Tracheal epithelial cell (primary cell): ENCODE measurements at places on chromosomes 2 and 18. TPM values are rescaled to one million over a fixed set of nuclear protein-coding genes. Genes with fewer than 3 reads are reported as not detected.

The TRPM8 gene
- total RNA-seq, result 0.96 TPM in 1 of 2 replicates, not detected in the other

The MOCOS gene
- total RNA-seq, result 15.9 and 32.6 TPM in 2 replicates

The CDH2 gene
- under 0.01 and 22.9 TPM in 2 replicates for total RNA-seq

The TMEM87B gene
- total RNA-seq, result 32.0 and 36.4 TPM in 2 replicates

The MYO5B gene
- 31.5 and 62.7 TPM in 2 replicates for total RNA-seq

The CGREF1 gene
- 8.7 TPM in 1 of 2 replicates, not detected in the other for total RNA-seq
